Aorta (tissue), 5 donors: ENCODE measurements at places on chromosomes 1 and 21. TPM values are rescaled to one million over a fixed set of nuclear protein-coding genes. Genes with fewer than 3 reads are reported as not detected.
A peak's percentile ranks its signal among the peaks of the same experiment; 100 is the strongest.

GRCh38 chr1:211517006-211517405 lies 25.0 kb upstream of the RD3 start:
- H3K27me3 ChIP-seq: no peaks in the 10 kb centered on the region
- H3K4me3 ChIP-seq: no peak overlapping the region
- H3K4me1 ChIP-seq: no peaks in the 10 kb centered on the region
- no peak for DNase-seq

GRCh38 chr21:32239551-32239950 lies 39.3 kb downstream of the MIS18A start:
- H3K4me3 ChIP-seq: no peak overlapping the region
- H3K4me1 ChIP-seq: peaks cover 4% of the 10 kb centered on the region
- DNase-seq: no peak
- no peaks in the 10 kb centered on the region for H3K36me3 ChIP-seq
- no peak overlapping the region for H3K27ac ChIP-seq

DNA sequence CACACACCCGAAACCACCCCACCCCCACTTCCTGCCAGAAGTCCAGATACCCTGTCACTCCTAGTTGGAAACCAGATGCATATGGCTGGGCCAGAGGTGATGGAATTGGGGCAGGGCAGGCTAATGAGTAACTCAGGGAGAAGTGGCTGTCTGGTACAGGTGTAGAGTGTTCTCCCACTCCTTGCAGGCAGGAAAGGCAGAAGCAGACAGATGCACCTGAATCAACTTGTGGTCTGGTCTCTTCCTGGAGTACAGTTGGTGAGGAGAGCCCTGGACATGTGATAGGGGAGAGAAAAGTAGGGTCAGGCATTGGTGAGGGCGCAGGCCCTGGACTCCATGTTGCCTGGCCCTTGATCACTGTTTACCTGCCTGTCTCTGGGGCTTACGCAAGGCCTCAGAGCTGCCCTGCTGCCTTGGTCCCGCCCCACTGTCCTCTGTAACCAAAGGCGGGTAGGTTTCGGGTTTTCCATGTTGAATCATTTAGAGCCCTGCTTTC lies 2.5 kb downstream of the CGN start:
- peaks cover 5% of the 10 kb centered on the region for H3K4me1 ChIP-seq
- no peak overlapping the region for H3K27ac ChIP-seq
- DNase-seq: no peak
- H3K27me3 ChIP-seq: no peaks in the 10 kb centered on the region
- no peaks in the 10 kb centered on the region for H3K36me3 ChIP-seq
- no peak overlapping the region for H3K4me3 ChIP-seq

DNA sequence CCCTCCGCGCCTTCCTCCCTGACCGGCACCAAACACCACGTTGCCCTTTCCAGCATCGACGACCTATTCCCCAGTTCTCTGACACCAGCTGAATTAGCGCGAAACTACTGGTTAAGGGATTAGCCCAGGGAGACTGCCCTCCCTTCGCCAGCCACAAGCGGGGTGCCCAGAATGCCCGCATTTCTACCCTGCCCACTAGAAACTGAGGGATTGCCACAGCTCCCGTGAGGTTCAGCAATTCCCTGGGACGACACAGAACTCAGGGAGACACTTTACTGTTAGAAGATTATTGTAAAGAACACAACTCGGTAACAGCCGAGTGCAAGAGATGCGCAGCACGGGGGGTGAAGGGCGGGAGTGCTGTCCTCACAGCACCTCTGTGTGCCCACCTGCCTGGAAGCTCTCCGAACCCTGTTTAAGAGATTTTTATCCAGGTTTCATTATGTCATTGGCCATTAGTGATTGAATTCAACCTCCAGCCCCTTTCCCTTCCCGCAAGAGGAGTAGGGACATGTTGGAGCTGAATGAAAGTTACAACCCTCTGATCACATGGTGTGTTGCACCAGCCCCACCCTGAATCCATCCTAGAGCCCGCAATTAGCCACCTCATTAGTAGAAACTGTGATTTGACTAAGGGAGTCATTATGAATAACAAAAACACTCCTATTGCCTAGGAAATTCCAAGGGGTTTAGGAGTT lies 15.8 kb upstream of the RIPPLY3 start:
- no peak for DNase-seq
- H3K27me3 ChIP-seq: no peaks in the 10 kb centered on the region
- H3K4me3 ChIP-seq: no peak overlapping the region
- H3K4me1 ChIP-seq: no peaks in the 10 kb centered on the region

GRCh38 chr1:92244376-92244775 lies 26.7 kb downstream of the C1orf146 start:
- H3K4me1 ChIP-seq: no peaks in the 10 kb centered on the region
- H3K27ac ChIP-seq: no peak overlapping the region
- no peaks in the 10 kb centered on the region for H3K27me3 ChIP-seq
- H3K36me3 ChIP-seq: no peaks in the 10 kb centered on the region
- DNase-seq: no peak
- H3K4me3 ChIP-seq: no peak overlapping the region

- H3K4me3 ChIP-seq: no peak overlapping the region
- DNase-seq: no peak
- H3K36me3 ChIP-seq: no peaks in the 10 kb centered on the region
- no peak overlapping the region for H3K27ac ChIP-seq
Measured at GRCh38 chr1:44266400-44267344, 53.4 kb downstream of the DMAP1 start.

GRCh38 chr1:221800831-221801230 lies 58.9 kb upstream of the DUSP10 start:
- no peak overlapping the region for H3K27ac ChIP-seq
- no peaks in the 10 kb centered on the region for H3K36me3 ChIP-seq
- H3K4me3 ChIP-seq: no peak overlapping the region
- no peaks in the 10 kb centered on the region for H3K27me3 ChIP-seq

- H3K27ac ChIP-seq: no peak overlapping the region
- H3K27me3 ChIP-seq: peaks cover 3% of the 10 kb centered on the region
Measured at GRCh38 chr1:89943846-89944781, 50.8 kb upstream of the ZNF326 start.

DNA sequence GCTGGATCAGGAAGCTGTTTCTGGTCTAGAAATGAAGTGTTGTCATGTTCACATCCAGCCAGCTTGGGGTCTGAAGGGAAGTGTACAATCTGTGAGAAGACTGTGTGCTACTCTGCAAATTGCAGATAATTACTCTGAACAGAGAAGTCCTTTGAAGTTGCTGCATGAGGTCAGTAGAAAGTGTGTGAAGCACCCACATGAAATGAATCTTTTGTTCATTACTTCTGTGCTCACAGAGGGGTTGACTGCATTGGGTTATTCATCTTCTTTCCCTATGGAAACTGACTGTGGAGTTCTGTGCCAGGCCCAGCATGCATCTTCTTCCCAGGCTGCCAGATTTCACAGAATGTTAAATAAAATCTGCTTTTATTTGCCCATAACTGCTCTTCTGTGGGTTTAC lies 47.1 kb downstream of the CTH start:
- H3K27ac ChIP-seq: no peak overlapping the region
- no peak for DNase-seq
- H3K36me3 ChIP-seq: no peaks in the 10 kb centered on the region
- no peak overlapping the region for H3K4me3 ChIP-seq
- H3K4me1 ChIP-seq: no peaks in the 10 kb centered on the region

GRCh38 chr1:204506201-204506968 lies 9.8 kb upstream of the MDM4 start:
- no peaks in the 10 kb centered on the region for H3K36me3 ChIP-seq
- no peaks in the 10 kb centered on the region for H3K4me1 ChIP-seq
- peak; percentile 85 for DNase-seq

DNA sequence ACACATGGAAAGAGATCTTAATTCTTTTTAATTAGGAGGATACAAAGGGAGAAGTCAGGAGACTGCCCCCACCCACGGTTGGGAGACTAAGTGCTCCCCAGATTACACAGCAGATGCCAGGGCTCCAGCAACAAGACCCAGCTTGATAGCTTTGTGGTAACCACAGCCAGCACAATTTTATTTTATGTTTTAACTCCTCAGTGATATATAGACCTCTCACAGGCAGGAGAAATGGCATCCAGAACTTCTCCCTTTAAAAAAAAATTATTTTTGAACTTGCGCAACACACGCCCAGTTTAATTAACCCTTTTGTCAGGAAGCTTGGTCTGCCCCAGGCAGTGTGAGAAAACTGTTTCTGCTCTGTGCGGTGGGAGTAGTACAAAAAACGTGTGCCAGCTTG lies 62.6 kb upstream of the ACOT11 start:
- no peak overlapping the region for H3K27ac ChIP-seq
- H3K4me1 ChIP-seq: no peaks in the 10 kb centered on the region
- H3K4me3 ChIP-seq: no peak overlapping the region
- DNase-seq: no peak
- no peaks in the 10 kb centered on the region for H3K36me3 ChIP-seq

DNA sequence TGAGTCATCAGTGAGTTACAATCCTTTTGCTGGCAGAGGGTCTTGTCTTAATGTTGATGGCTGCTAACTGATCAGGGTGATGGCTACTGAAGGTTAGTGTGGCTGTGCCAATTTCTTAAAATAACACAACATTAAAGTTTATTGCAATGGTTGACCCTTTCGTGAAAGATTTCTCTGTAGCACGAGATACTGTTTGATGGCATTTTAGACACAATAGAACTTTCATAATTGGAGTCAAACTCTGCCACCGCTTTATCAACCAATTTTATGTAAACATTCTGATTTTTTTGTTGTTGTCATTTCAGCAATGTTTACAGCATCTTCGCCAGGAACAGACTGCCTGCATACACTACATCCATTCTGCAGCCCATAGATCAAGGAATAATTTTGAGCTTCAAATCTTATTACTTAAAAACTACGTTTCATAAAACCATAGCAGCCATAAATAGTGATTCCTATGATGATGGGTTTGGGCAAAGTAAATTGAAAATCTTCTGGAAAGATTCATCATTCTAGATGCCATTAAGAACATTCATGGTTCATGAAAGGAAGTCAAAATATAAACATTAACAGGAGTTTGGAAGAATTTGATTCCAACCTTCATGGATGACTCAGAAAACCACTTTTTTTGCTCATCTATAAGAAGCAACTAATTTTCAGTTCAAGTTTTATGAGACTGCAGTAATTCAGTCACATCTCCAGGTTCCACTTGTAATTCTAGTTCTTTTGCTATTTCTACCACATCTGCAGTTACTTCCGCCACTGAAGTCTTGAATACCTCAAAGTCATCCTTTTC lies 85.9 kb downstream of the TYW3 start:
- no peak overlapping the region for H3K27ac ChIP-seq
- H3K4me3 ChIP-seq: no peak overlapping the region
- no peaks in the 10 kb centered on the region for H3K36me3 ChIP-seq
- no peaks in the 10 kb centered on the region for H3K4me1 ChIP-seq
- no peaks in the 10 kb centered on the region for H3K27me3 ChIP-seq

NES gene
- 57.2 TPM for total RNA-seq

GBP5 gene
- total RNA-seq: 3.7 TPM

NBPF10 gene
- 4.8 TPM for total RNA-seq

ABCG1 gene
- total RNA-seq: 18.7 TPM

ABL2 gene
- total RNA-seq: 58.5 TPM

FOXD3 gene
- 1.7 TPM for total RNA-seq

RIPPLY3 gene
- total RNA-seq: not detected

LCE3C gene
- not detected for total RNA-seq

MCOLN2 gene
- total RNA-seq: 1.1 TPM

PAPPA2 gene
- total RNA-seq: 4.3 TPM

CCDC24 gene
- total RNA-seq: 6.0 TPM

CA6 gene
- not detected for total RNA-seq

TMEM82 gene
- total RNA-seq: not detected
